Occipital lobe (tissue), 3 donors: ENCODE measurements at places on chromosomes 5 and 9. TPM values are rescaled to one million over a fixed set of nuclear protein-coding genes. Genes with fewer than 3 reads are reported as not detected.

LEAP2 gene
- 2.0 TPM for total RNA-seq

TPRN gene
- 4.7 TPM for total RNA-seq

ERP44 gene
- 31.5 TPM for total RNA-seq

STC2 gene
- 0.31 TPM for total RNA-seq

PCDHB4 gene
- total RNA-seq: 4.7 TPM

ROR2 gene
- 0.94 TPM for total RNA-seq

GPR150 gene
- not detected for total RNA-seq

BARHL1 gene
- not detected for total RNA-seq

GRXCR2 gene
- total RNA-seq: not detected

SGCD gene
- total RNA-seq: 7.5 TPM

SPAAR gene
- total RNA-seq: 0.31 TPM

NUP214 gene
- 9.5 TPM for total RNA-seq

PITX1 gene
- total RNA-seq: not detected

PPP1R26 gene
- total RNA-seq: 38.5 TPM

MYO10 gene
- total RNA-seq: 31.2 TPM

ECM2 gene
- total RNA-seq: 5.6 TPM

DOK3 gene
- 3.0 TPM for total RNA-seq

FOXI1 gene
- total RNA-seq: not detected

DRD1 gene
- total RNA-seq: 6.1 TPM

LSM11 gene
- 90.5 TPM for total RNA-seq

ETF1 gene
- total RNA-seq: 63.3 TPM
